ENCODE measurements at places on chromosomes 4 and X.
A peak's percentile ranks its signal among the peaks of the same experiment; 100 is the strongest.

DNA sequence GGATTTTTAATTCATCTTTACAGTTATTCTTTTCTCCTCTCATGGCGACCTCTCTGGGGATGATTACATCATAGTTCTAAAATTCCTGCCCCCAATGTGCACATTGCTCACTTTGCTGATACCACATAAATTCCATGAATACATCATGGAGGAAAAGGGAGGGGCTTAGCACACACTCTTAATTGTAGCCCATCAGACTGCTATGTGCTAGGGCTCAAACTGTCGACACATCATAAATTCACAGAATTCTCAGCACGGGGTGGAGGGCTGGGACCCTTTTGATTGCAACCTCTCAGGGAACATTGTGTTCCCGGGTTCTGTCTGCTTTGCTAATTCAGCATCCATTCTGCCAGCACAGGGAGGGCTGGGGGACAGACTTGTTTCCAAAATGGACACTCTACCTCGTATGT, 592.9 kb downstream of the BCOR start:
- DNase-seq: no peak

- no peak for DNase-seq
Observed at GRCh38 chrX:46611658-46612362, 38.2 kb downstream of the CHST7 start.

GRCh38 chr4:109755656-109756055, 25.8 kb upstream of the PLA2G12A start:
- peak; percentile 6 for DNase-seq

GRCh38 chrX:13654116-13654515, 1.2 kb downstream of the TCEANC start:
- no peak for DNase-seq

- peak; percentile 72 for DNase-seq
Observed at GRCh38 chr4:159178151-159178546, 75.3 kb downstream of the RAPGEF2 start.

GRCh38 chrX:115368876-115369275, 79.4 kb downstream of the LUZP4 start:
- DNase-seq: no peak

- DNase-seq: peak; percentile 14
Observed at GRCh38 chr4:134202166-134202956, 772 bp upstream of the PABPC4L start.

GRCh38 chrX:1491851-1492349, 39.2 kb upstream of the ASMTL start:
- DNase-seq: peak; percentile 18

DNA sequence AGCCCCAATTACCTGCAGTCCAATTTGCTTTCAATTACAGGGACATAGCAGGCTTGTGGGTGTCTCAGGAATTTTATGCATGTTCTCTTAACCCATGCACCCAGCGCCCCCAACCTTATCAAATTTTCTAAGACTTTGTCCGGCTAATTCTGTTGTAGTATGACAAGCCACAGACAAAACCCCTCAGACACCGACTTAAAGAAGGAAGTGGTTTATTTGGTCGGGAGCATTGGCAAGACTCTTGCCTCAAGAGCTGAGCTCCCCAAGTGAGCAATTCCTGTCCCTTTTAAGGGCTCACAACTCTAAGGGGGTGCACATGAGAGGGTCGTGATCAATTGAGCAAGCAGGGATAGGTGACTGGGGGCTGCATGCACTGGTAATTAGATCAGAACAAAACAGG, 28.7 kb upstream of the IL9R start:
- no peak for DNase-seq

GRCh38 chrX:105706041-105706440, 116.3 kb upstream of the NRK start:
- peak; percentile 56 for DNase-seq

DNA sequence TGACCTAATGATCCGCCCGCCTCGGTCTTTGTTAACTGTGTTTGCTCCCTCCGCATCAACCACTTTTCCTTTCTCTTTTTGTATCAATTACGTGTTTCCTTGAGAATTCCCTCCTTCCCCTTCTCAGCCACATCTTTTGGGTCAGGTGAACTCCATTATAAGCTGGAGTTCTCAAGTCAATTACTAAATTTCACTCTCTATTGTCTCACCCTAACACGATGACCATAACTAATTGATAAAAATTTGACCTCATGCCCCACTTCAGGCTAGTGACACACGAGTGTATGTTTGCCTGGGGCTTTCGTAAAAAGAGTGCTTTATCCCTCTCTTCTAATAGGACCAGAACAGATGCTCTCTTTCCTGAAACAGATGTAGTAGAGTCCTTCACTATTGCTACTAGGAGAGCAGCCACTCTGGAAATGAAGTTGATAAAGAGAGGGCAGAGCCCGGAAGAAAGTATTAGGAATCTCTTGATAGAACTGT, 403.6 kb upstream of the ANXA10 start:
- no peak for DNase-seq

- DNase-seq: no peak
Observed at GRCh38 chr4:5869966-5870619, 22.8 kb downstream of the CRMP1 start.

GRCh38 chr4:164799410-164799809, 45.5 kb downstream of the SMIM31 start:
- no peak for DNase-seq

- DNase-seq: peak; percentile 11
Observed at GRCh38 chrX:134144231-134144630, 92.8 kb upstream of the CCDC160 start.

DNA sequence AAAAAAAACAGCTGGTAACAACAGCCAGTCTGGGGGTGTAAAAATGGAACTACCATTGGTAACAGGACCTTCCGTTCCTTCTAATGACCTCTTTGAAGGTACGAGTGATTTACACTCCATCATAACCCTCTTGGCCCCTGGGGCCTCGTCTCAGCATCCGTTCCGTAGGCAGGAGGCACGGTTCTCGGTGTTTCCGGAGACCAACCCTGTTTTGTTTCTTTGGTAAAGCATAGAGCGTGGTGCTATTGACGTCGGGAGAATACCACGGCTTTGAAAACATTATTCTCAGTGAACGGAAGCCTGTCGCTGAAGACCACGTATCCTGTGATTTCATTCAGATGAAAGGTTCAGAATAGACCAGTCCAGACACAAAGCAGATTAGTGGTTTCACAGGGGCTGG, 198.9 kb downstream of the ASMT start:
- no peak for DNase-seq

DNA sequence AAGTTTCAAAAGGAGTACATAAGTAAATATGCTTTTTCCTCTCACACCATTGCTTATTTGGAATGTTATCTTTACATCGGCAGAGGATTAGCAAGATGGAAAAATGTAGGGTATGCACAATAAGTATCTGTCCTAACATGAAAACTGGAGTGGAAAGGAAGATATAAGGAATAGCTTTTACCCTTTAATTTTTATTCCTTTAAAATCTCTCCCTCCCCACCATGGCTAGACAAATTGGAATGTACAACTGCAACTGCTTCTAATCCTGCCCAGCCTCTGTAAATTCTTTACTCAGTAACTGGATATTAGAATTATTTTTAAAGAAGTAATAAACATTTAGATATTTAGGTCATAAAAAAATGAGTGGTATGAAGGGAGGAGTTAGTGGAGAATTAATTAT, 171.5 kb downstream of the PCDH18 start:
- DNase-seq: no peak

DNA sequence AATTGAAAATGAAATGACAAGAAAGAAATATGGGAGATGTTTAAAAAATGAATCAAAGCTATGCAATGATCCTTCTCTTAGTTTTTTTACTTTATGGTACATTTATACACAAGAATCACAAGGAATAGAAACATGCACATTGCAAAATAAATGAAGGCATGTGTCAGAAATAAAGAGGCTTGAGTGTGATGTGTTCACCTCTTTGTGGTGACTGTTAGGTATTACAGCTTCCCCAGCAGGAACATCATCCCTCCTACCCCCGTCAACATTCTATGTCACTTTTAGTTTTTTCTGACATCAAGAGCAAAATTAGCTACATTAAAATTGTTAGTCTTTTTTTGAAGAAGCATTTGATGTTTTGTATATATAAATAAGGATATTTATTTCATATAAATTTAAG, 214.8 kb downstream of the SLC4A4 start:
- DNase-seq: peak; percentile 56

DNA sequence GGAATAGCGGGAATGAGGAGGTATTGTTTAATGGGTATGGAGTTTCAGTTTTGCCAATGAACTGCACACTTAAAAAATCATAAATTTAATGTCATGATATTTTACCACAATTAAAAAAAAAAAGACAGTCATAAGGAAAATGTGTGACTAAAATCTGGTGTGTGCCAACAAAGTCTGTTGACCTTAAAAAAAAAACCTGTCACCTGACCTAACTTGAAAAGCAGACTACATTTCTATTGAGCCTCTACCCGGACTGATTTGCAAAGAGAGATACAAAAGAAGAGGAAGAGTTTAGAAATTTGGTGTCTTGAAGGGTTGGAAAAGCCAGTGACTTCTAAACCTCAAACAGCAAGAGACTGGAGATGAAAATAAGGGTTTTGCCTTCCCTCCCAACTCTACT, 48.4 kb downstream of the TMEM150C start:
- DNase-seq: no peak

DNA sequence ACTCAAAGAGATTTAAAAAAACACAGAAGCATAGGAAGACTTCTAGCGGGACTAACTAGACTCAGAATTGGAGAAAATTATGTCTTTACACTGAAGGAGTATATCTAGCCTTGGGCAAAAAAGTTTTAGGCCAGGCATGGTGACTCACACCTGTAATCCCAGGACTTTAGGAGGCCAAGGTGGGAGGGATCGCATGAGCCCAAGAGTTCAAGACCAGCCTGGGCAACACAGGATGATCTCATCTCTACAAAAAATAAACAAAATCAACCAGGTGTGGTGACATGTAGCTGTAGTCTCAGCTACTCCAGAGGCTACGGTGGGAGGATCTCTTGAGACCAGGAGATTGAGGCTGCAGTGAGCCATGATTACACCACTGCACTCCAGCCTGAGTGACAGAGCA, 99.5 kb downstream of the NEUROG2 start:
- DNase-seq: no peak

GRCh38 chr4:166386491-166387360, 513.7 kb downstream of the TLL1 start:
- peak; percentile 14 for DNase-seq

DNA sequence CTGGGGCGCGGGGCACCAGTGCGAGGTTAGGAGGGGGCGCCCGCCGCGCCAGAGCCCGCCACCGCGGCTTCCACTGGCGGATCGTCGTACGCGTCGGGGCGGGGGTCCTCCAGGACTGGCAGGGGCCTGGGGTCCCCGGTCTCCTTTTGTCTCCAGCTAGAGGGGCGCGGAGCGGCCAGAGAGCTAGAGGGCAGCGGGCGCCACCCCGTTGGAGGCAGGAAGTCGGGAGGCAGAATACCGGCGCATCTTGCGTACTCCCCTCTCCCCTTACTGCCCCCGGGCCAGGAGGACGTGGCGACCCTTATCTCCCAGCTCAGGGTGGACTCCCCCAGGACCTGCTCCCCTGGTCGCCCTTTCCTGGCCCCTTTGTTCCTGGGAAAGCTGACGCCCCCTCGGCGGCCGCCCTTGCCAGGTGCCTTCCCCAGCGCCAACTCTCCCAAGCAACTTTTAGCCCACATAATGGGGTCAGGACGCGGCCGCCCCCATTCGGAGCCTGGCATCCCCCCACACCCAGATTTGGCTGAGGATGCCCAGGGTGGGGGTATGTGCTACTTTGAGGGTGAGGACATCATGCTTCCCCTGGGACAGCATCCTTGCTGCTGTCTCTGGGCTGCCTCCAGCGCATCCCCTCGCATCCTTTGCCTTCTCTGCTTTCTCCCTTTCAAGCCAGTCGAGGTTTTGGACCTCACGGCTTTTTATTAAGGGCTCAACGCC, 933 bp downstream of the CNKSR2 start:
- DNase-seq: no peak

DNA sequence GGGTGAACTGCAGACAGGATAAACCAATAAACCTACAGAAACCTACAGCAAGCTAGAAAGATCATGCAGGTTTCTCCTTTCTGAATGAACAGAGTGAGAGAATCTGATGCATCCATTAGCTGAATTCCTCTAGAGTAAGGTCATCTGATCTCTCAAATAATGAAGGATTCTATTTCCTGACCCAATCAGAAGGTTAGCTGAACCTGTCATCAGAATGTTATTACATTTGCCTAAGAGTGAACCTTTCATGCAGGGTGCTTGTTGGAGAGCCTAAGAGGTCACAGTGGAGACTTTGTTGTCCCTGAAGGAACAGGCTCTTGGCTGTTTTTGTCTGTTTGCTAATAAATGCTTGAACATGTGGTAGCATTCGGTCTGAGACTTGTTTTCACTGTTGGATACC, 24.0 kb downstream of the MEPE start:
- no peak for DNase-seq

DNA sequence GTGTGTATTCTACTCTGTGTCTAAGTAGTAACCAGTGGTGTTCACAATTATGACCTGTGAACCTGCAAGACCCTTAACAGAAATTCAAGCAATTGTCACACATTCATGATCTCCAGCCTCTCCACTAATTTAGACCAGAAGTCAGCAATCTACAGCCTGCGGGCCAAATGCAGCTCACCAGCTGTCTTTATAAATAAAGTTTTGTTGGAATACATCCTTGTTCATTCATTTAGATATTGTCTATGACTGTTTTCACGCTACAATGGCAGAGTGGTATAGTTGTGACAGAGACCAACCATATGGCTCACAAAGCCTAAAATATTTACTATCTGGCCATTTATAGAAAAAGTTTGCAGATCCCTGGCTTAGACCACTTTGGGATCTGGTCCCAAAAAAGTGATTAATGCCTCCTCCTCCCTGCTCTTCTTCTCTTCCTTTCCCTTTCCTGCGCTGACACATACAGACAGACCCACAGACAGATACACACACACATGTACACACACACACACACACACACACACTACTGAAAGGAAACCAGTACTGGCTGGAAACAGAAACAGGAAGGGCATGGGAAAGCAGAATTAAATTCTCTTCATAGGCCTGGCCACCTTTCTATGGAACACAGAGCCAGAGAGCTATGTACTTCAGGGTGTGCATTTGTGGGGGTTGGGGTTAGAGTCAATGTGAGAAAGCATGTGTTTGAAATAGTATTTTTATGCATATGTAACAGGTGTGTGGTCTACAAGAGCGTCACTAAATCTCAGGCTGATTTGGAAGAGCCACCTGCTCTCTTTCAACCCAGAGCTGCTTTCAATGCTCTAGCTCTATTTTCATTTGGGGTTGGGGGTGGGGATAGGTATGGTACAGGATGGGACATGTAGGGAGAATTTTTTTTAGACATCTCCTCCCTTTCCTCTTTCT, 49.7 kb upstream of the TMEM164 start:
- DNase-seq: peak; percentile 37

DNA sequence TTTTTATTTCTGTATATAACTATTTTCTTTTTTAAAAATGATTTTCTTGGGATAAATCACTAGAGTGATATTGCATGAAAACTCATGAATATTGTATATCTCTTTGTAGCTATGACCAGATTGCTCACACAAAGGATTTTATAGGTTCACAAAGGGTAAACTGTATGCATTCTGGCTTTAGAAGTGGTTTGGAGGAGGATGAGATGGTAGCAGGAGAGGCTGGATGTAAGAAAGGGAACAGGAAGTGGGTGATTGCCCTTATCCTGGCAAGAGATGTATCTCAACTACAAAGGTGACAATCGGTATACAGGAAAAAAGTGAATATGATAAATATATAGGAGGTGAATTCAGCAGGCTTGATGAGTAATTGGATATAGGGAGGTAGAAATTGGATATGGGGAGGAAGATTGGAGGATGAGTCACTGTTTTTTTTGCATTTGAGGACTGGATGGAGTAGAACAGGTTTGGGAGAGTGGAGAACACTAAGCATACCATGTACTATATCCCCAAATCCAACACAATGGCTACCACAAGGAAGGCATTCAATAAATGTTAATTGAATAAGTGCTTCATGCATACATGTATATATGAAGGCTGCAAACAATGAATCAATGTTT, 9.9 kb downstream of the FGG start:
- no peak for DNase-seq

Data from fibroblast of pulmonary artery (primary cell).